Activated CD8-positive, alpha-beta memory T cell treated with anti-CD3 and anti-CD28 coated beads for 48 hours (primary cell): ENCODE measurements at places on chromosomes 1 and 21.

DNA sequence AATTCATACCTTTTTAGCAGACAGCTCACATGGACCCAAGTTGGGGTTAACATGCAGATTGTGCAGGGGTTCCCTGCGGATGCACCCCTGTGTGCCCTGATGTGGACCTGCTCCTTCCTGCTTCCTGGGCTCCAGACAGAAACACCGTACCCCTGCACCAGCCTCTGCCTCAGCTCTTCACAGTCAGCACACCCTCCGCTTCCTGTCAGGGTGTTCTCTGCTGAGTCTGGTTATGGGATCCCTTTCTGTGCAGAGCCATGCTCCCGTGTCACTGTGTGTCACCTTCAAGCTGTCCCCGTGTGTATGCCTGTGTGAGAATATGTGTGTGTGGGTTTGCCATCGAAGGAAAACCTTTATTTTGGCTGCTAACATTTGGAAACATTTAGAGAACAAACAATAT is 48.7 kb upstream of the KCNJ15 start:
- DNase-seq, result no peak

DNA sequence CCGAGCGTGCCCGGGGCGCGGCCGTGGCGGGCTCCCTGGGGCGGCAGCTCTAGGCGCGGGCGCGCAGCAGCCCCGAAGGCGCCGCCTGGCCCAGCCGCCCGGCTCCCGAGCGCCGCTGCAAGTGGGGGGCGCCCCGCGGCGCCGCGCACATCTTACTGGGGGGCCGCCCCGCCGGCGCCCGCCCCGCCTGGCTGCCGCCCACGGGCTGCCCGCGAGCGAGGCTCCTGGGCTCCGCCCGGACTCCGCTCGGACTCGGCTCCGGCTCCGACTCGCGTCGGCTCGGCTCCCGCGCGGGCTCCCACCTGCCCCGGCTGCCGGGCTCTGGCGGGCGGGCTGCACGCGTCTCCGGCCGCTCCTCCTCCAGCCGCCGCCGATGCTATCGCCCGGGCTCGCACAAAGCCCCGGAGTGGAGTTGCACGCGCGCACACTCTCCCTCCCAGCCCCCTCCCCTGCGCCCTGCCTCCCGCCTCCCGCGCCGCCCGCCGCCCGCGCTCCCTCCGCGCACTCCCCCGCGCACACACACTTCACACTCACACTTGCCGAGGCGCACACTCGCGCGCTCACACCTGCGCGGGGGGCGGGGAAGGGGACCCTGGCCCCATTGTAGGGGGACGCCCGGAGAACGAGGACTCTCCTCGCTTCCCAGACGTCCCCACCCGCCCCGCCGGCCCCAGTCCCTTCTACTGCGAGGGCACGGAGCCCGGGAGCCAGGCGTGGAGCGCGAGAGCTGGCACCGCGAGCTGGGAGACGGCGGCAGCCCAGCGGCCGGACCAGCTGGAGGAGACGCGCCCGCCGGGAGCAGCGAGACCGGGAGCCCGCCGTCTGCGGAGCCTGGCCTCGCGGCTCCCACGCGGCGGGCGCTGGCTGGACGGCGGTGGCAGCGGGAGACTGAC is at the start of gene GRIK3:
TSS of gene GRIK3 (minus strand) at position 395 of the 893 bp plus-strand sequence. CDS start 407 bp downstream, outside the sequence.
- DNase-seq, result no peak

GRCh38 chr1:225460737-225461532 is 33.1 kb upstream of the LBR start:
- peak; percentile 32 for DNase-seq

DNA sequence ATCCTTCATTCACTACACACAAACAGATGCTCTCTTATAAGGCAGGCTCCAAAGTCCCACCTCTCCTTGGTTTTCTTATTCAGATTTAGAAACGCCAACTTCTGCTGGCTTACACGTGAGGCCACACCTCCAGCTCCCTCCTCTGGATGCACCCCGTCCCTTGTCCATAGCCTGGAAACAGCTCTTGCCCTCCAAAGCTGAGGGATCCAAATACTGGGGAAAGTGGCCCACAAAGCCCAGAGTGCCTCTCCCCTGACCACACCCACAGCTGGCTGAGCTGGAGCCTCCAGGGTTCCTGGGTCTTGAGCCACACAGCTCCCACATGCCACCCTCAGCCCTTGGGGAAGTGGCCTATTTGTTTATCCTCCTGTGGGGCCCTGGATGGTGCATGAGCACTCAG is 4.5 kb downstream of the LAD1 start:
- no peak for DNase-seq

GRCh38 chr1:80113168-80114038 is 1106.9 kb upstream of the ADGRL4 start:
- no peak for DNase-seq

- DNase-seq, result no peak
Observed at GRCh38 chr1:30381266-30381665, 342.1 kb downstream of the MATN1 start.

DNA sequence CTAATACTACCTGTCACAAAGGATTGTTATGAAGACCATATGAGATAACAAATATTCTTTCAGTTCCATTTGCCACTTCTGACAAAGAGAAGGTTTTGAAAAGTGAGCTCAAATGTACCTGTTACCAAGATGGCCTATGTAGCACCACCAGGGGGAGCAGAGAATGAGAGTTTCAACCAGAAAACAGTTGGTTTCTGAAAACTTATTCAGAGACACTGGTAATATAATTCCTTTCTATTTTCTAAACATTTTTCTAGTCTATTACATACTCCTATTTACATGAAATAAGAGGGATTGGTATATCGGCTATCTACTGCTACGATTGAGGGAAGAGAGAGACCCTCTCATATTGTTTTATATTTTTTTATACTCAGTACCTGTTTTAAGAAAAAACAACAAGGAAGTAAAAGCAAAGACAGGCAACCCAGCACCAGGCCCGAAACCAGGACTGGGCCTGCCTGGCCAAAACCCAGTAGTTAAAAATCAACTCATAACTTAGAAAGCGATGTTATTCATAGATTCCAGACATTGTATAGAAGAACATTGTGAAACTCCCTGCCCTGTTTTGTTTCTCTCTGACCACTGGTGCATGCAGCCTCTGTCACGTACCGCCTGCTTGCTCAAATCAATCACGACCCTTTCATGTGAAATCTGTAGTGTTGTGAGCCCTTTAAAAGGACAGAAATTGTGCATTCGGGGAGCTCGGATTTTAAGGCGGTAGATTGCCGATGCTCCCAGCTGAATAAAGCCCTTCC is 48.3 kb downstream of the IL23R start:
- no peak for DNase-seq

GRCh38 chr1:16204634-16205333 is 7.7 kb downstream of the ARHGEF19 start:
- DNase-seq, result no peak

- DNase-seq, result no peak
Observed at GRCh38 chr1:18541046-18541795, 60.5 kb downstream of the KLHDC7A start.

- no peak for DNase-seq
Observed at GRCh38 chr21:15763359-15763758, 33.6 kb downstream of the USP25 start.

DNA sequence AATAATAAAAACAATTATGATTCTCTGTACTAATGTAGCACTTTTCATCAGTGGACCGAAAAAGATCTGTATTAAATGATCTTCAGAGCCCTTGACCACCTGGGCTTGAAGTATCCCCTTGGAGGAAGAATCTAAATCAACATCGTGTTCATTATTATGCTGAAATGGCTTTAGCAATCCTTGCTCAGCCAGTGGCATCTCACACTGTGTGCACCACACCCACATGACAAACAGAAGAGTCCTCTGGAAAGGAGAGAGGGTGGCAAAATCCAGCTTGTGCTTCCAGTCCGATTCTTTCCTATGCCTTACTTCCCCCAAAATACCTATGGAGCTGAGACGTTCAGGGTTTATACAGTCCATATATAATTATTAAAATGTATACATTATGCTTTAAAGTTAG is 318.5 kb upstream of the RUNX1 start:
- DNase-seq, result no peak

- no peak for DNase-seq
Observed at GRCh38 chr1:28796352-28797211, 15.4 kb upstream of the OPRD1 start.

- no peak for DNase-seq
Observed at GRCh38 chr1:52007215-52008002, 16.9 kb upstream of the RAB3B start.

- DNase-seq, result no peak
Observed at GRCh38 chr1:204564835-204565234, 48.6 kb downstream of the MDM4 start.

GRCh38 chr21:24375201-24375600 is 1232.1 kb downstream of the MRPL39 start:
- peak; percentile 4 for DNase-seq

DNA sequence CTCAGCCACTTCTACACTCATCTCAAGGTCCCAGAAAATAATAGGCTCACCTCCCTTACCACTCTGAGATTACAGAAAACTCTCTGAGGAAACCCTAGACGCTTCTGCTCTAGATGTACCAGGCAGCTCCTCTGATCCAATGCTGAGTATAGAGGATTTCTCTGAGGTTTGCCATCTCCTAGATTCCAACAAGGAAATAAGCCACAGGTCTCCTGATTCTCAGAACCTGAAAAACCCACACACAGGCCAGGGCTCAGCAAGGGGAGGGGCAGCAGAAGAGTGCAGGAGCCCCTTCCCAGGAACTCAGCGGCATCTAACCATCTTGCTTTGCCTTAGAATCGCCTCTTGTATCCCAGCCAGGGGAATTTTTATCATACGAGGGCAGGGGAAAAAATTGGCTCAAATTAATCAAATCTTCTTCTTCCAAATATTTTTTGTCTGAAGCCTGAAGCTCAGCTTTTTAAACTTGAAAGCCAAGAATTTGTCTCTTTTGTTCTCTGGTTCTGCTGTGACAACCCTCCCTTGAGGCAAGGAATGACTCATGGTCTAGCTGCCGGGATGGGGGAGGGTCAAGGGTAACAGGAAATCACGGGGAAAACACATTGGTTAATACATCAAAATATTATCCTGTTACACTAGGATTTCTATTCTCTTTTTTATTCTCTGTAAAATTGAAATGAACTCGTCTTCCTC is 30.8 kb downstream of the GORAB start:
- DNase-seq, result no peak

DNA sequence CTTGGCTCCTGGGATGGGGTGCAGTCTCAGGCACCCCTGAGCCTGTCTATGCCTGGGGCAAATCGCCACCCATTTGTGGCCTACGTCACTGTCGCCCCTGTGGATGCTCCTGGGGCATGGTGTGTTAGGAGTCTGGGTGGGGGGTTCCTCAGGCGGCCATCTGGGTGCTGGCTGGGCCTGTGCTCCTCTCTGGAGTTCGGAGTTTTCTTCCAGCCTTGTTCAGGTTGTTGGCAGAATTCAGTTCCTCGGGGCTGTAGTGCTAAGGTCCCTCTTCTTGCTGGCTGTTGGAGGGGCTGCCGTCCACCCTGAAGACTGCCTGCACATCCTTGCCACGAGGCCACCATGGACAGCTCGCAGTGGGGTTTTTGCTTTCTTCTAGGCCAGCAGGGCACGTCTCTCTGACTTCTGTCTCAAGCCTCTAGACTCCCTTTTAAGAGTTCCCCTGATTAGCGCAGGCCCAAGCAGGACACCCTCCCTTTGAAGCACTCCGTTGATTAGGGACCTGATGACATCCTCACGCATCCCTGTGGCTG is 86.7 kb upstream of the C1orf174 start:
- no peak for DNase-seq

- DNase-seq, result no peak
Observed at GRCh38 chr21:38651570-38651969, 153.3 kb upstream of the ERG start.

GRCh38 chr1:170929412-170929834 is 5.9 kb upstream of the MROH9 start:
- no peak for DNase-seq

GRCh38 chr1:158283965-158284364 is 5.8 kb upstream of the CD1C start:
- no peak for DNase-seq

DNA sequence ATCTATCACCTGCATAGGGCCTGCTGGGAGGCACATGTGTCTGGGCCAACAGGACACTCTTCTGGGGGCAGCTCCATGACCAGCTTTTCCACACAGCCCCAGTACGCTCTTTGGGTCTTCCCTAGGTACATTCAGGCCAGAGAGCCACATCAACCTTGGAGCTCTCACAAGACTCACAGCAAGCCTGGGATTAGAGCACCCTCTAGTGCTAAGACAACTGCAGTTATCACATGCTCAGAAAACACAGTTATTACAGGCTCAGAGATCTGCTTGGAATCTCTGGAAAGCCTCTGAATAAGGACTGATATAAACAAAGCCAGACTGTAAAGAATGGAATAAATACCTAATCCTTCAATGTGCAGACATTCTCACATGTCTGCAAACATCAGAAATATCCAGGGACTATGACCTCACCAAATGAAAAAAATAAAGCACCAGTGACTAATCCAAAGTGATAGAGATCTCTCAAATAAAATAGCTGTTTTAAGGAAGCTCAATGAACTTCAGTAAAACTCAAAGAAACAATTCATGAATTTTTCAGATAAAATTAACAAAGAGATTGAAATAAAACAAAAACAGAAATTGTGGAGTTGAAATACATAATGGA is 563.9 kb upstream of the NR5A2 start:
- no peak for DNase-seq

GRCh38 chr1:247281001-247281574 is 25.2 kb downstream of the VN1R5 start:
- no peak for DNase-seq

DNA sequence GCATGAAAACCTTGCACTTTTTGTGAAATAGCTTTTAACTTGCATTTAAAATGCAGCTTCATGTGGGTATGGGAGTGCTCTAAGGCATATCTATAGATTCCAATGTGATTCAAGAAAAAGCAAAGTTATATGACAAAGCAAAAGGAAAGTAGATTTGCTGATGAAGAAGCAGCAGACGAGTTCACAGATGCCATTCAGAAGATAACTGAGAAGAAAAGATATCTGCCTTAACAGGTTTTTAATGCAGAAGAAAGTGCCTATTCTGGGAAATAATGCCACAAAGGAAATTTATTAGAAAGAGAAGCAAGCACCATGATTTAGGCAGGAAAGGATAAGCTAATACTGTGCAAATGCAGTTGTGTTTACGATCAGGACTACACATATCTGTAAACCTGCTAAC is 68.1 kb downstream of the PHTF1 start:
- no peak for DNase-seq

DNA sequence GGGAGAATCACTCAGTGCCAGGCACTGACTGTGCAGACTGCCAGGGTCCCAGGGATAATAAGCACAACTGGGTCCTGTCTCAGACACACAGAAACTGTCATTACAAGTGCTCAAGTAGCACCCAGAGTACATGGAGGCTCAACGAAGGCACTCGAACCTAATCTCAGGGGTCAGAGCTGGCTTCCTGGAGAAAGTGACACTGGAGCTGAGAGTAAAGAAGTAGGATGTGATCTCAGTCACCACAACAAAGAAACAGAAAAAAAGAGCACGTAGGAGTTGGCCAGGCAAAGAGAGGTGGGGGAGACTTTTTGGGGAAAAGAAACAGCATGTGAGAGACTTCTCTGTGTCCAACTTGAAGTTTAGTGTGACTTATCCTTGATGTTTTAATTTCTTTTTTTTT is 1.3 kb downstream of the CATSPER4 start:
- no peak for DNase-seq

GRCh38 chr1:202107321-202107761 is 15.4 kb upstream of the GPR37L1 start:
- DNase-seq, result no peak
